ENCODE measurements at places on chromosomes 6 and 20.

GRCh38 chr6:11890849-11891248 lies 112.2 kb upstream of the ADTRP start:
- DNase-seq = no peak

GRCh38 chr6:46378161-46378881 lies 112.9 kb downstream of the RCAN2 start:
- no peak for DNase-seq

- DNase-seq = no peak
Observed at GRCh38 chr6:142881761-142882160, 63.2 kb downstream of the HIVEP2 start.

GRCh38 chr6:49565855-49566254 lies 15.4 kb downstream of the C6orf141 start:
- DNase-seq = no peak

DNA sequence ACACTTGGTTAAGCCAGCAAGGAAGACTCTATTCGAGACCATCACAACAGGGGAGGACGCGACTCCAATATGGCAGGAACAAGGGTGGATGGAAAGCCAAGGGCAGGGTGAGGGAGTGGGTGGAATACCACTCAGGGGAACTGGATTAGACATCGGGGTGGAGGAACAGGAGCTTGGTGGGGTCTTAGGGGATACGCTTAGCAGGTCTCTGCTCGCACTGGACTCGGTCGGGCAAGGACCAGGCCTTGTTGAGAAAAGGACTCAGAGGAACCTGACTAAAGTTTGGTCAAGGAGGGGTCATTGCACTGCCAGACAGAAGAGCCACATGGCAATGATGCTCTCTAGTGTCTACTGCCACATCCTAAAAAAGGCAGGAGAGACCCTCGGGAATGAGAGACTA lies 10.5 kb downstream of the DUSP22 start:
- no peak for DNase-seq

- DNase-seq = no peak
Observed at GRCh38 chr6:108640104-108640503, 79.4 kb downstream of the FOXO3 start.
